ENCODE measurements at places on chromosomes 1 and 21.
A peak's percentile ranks its signal among the peaks of the same experiment; 100 is the strongest.

GRCh38 chr1:11062965-11063401, 3.2 kb upstream of the SRM start:
- peak; percentile 81 for DNase-seq

DNA sequence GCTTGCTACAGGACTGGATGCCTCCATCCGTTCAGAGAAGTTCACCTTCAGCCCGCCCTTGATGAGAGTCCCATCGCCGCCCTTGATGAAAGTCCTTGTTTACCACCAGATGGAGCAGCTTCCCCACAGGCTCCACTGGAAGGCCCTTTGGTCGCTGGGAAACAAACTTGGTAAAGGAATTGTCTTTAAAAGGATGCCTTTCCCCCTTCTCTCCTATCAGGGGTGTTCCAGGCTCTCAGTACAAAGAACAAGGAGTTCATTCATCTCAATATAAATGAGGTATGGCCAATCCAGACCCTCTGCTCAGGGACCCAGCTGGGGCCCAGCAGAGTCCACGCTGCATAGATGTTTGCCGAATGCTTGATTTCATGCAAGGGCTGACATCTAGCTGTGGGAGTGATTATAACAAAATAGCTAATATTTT, 50.8 kb downstream of the CAPN9 start:
- DNase-seq: no peak

- DNase-seq: no peak
Measured at GRCh38 chr1:234477386-234478151, 1.4 kb downstream of the TARBP1 start.

DNA sequence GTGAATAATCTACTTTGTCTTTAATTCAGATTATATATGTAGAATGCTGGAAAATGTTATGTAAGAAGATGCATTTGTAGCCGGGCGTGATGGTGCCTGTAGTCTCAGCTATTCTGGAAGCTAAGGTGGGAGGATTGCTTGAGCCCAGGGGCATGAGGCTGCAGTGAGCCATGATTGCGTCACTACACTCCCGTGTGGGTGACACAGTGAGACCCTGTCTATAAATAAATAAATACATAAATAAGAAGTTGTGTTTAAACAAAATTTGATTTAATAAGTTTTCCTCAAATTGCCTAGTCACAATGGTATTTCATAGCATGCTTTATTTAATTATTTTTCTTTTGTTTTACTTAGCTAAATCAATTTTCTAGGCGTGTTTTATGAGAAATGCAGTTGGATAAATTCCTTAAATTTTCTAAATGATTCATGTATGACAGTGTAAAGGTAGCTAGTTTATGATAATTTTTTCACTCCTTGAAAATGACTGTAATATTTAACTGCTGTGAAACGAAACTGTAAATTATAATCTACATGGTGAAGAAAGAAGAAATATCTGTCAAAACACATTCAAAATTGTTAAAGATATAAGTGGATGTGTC, 232.6 kb downstream of the SRGAP2C start:
- no peak for DNase-seq

- DNase-seq: no peak
Measured at GRCh38 chr1:47469390-47469759, 31.5 kb downstream of the FOXD2 start.

GRCh38 chr1:37448691-37449417, 25.5 kb upstream of the ZC3H12A start:
- no peak for DNase-seq
